ENCODE measurements at places on chromosomes 4 and X. TPM values are rescaled to one million over a fixed set of nuclear protein-coding genes. Genes with fewer than 3 reads are reported as not detected.
A peak's percentile ranks its signal among the peaks of the same experiment; 100 is the strongest.

GRCh38 chr4:60948008-60948407 lies 252.1 kb upstream of the ADGRL3 start:
- DNase-seq, result no peak

DNA sequence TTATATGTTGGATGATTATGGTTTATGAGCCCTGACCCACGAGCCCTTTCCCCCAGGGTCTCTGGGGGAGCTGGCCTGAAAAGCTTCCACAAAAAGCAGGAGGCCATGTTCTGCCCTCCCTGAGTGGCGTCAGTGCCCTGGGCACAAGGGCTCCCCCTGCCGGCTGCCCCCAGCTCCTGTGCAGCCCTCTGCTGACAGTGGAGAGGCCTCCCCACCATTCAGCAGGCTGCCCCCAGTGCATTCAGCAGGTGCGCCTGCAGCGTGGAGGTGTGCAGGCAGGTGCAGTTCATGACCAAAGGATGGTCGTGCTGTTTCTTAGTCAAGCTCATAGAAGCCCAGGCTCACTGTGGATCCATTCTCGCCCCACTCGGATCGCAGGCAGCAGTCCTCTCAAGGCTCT lies 12.5 kb upstream of the S100P start:
- no peak for DNase-seq

DNA sequence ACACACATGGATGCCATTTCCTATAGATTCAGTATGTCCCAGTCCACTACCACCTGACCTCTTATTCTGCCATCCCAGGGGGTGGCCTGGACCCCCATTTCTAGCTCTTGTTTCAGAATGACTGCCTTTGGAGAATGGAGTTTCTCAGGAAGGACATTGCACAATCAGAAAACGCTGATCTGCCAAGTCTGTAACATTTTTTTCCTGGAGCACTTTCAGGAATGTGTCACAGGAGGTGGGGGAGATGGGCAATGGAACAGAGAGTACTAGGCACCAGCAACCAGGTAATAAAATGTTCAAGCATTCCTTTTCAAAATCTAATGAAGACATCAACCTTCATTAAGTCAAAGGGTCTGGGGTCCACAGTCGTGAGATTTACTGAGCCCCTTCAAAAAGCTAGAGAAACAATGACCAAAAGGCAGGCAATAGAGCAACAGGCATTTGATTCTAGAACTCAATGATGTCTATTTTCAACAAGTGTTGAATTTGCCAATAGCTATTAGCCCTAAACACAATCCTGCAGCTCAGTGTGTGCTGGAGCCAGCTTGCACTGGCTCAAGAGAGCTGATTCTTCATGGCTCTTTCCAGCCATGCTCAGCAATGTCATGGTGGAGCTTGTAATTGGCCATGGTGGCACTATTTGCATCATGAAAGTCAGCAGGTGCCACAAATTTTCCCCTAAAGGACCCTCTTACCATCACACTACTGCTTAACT lies 87.1 kb downstream of the KDR start:
- no peak for DNase-seq

DNA sequence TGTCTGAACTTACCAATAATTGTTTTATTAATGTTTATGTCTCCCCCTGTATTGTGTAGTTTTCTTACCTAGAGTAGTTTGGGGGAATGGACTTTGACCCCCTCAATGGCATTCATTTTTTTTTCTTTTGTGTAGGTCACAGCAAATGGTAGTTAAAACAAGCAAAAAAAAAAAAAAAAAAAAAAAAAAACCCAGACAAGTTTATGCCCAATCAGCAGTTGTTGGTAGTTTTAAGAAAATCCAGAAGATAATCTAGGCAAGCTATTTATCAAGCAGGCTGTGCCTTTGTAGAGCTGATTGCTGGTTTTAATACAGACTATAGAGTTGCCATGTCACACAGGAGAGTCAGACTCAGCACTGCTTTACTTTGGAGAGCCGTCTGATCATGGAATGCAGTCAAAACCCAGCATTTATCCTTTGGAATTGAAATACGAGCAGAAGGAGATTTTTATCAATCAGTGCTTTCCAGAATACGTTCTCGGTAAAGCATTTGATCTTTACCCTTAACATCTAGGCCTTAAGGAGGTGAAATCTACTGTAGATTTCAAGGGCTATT lies 16.6 kb downstream of the DCUN1D4 start:
- DNase-seq, result no peak

DNA sequence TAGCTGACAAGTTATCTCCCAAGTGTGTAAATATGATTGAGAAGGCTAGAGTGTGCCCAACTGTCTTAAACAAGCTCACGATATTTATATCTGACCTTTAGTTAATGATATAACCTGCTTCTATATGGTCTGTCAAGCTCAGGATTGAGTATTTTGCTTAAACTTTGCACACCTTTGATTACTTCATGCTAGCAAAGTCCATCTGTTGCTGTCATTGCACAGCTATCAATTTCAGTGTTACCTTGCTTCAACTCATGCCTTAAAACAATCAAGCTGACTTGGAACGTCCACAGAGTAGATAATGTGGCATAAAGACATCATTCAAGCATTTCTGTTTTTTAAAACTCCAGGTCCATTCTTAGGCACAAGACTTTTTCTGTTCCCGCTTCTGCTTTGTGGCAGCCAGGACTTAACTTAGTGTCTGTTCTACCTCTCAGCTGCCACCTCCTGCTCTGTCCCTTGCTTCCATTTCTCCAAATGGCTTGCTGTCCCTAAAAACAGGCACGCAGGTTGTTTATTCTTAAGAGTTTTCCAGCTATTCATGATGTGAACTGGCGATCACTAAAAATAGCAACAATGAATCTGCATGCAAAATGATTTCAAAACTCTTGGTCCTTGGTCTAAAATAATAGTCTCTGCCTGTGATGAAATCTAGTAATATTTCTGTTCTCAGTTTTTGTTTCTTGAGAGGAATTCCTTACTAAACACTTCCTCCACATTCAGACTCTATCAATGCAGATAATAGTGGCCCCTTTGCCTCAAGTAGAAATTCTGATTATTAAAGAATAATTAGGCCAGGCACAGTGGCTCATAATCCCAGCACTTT lies 16.3 kb upstream of the NEIL3 start:
- no peak for DNase-seq

- peak; percentile 10 for DNase-seq
Observed at GRCh38 chr4:109548655-109549054, 11.4 kb upstream of the MCUB start.

- DNase-seq, result no peak
Observed at GRCh38 chr4:54218736-54219135, 10.4 kb upstream of the PDGFRA start.

Gene NDNF
- 3.1 TPM for total RNA-seq

Gene SSX2B
- not detected for total RNA-seq

GRCh38 chr4:153651116-153651515 lies 33.0 kb upstream of the TLR2 start:
- no peak for DNase-seq

GRCh38 chr4:83217721-83218522 lies 66.7 kb downstream of the COQ2 start:
- peak; percentile 90 for DNase-seq

DNA sequence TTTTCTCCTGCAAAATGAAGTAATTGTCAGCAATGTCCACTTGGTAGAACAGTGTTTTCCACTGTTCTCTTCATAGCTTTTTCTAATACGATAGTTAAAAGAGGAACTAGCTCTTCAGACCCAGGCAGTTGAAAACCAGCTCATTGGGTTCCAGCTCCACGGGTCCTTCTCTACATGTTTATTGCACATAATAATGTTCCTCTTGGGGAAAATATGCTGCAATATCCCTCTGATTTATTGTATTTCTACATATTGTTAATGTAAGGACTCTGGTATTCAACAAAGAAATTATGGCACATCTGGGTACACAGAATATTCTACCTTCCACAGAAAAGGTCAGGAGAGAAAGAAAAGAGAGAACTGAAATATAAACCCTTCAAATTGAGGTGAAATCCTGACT lies 473.4 kb downstream of the TRIML1 start:
- DNase-seq, result no peak

Gene ZNF157
- 0.57 TPM for total RNA-seq

Measured in thymus (tissue), 14 donors.